ENCODE measurements at places on chromosomes 11 and 22. TPM values are rescaled to one million over a fixed set of nuclear protein-coding genes. Genes with fewer than 3 reads are reported as not detected.

DNA sequence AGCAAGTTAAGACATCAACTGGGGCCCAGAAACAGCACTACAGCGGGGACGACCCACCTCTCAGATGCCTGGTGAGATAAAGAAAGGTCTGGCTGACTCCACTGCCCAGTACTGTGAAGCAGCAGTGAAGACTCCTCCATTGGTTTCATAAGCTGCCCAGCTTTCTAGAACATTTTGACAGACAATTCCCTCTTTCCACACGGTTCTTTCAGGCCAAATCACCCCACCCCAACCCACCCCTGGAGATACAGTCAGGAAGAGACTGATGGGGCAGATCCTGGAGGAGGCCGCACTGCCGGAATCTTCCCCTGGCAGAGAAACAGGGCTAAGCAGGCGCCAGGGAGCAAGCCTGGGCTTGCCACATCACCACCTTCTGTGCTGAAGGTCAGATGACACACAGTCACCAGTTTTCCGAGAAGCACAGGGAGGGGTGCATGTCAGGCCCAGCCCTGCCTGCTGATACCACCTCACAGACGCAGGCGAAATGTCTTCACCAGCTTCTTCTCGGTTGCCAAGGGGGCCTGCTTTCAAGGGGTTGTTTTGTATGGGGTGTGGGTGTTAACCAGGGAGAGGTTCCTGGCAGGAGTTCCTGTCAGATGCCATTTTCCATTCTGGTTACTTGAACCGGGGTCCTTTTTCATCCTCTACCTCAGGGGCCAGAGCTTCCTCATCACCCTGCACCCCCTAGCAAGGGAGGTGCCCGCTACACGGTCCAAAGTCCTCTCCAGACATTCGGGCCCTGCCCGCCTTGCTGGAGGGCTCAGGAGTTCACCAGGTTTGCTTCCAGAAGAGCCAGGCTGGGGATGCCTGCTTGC is 1.4 kb upstream of the NEAT1 start:
- peak; percentile 97 for DNase-seq

- DNase-seq = no peak
These were observed 43.1 kb downstream of the SCGB1A1 start for GRCh38 chr11:62461740-62462507.

DNA sequence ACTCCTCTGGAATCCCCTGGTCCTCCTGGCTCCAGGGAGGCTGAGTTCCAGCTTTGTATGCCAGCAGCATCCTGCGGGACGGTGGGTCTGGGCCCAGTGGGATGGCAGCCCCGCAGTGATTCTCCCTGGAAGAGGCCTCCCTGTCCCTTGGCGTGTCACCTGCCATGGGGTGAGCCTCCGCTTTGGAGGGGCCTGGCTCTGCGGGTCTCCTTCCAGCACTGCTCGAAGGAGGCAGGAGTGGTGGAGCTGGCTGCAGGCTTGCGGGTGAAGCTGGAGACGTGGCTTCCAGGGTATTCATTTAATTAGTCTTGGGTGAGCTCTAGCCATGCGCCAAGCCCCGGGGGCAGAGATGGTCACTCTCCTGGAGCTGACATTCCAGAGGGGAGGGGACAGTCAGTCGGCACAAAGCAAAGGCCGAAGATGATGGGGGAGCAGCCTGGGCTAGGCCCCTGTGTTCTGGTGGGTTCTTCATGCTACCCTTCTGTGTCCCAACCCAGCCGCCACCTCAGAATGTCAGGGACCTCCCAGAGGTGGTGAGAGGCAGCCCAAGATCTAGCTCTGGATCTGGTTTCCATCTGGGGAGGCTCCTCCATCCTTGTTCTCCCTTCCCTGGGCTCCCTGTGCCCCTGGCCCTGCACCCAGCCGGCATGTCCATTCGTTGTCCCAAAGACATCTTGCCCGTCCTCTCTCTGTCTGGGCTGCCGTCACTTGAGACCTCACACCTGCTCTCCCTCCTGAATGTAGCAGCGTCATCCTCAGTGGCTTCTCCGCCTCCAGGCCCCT is 1332.5 kb downstream of the BRD1 start:
- DNase-seq = no peak

- DNase-seq = no peak
These were observed 18.7 kb upstream of the BMAL1 start for GRCh38 chr11:13258855-13259254.

- DNase-seq = no peak
These were observed 21.2 kb downstream of the A4GALT start for GRCh38 chr22:42699281-42699975.

DNA sequence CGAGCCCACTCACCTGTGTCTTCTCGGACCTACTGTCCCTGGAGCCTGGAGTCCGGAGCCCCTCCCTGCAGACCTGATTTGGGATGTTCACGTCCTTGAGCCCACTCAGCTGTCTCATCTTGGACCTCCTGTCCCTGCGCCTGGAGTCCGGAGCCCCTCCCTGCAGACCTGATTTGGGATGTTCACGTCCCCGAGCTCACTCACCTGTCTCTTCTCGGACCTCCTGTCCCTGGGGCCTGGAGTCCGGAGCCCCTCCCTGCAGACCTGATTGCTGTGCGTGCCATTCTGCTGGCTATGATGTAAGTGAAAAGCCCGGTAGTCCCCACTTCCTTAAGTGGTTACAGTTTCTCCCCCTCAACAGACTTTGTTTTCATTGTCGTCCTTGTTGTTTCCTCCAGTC is 867.1 kb downstream of the BRD1 start:
- DNase-seq = no peak

- no peak for DNase-seq
These were observed 88.5 kb upstream of the SYT13 start for GRCh38 chr11:45374653-45375059.

- no peak for DNase-seq
These were observed 18.0 kb upstream of the VPREB1 start for GRCh38 chr22:22226448-22227187.

GRCh38 chr22:40922484-40923303 is 28.5 kb upstream of the RBX1 start:
- DNase-seq = no peak

GRCh38 chr11:27040302-27041115 is at the start of gene BBOX1:
Gene BBOX1, plus strand, starts transcription at chr11:27040815. Its CDS starts 14,616 bp downstream, at chr11:27055431.
- DNase-seq = peak; percentile 35

- no peak for DNase-seq
These were observed 688 bp upstream of the LRRC74B start for GRCh38 chr22:21044931-21045584.

DNA sequence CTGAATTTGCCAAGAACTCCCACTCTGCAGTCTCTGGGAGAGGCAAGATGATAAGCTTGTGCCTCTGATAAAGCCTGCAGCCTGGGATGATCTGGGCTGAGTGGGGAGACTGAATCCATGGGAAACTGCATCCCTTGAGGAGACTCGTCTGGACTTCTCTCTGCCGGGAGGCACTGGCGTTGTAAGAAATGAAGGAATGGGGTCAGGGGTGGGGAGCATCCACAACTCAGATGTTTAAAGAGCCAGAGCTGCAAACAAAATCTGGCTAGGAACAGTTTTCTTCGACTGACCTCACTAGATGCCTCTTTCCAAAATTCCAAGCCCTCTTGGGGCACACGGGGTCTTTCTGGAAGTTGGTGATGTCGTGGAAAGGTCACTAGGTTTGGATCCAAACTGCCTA is 64.4 kb downstream of the SPON1 start:
- no peak for DNase-seq

DNA sequence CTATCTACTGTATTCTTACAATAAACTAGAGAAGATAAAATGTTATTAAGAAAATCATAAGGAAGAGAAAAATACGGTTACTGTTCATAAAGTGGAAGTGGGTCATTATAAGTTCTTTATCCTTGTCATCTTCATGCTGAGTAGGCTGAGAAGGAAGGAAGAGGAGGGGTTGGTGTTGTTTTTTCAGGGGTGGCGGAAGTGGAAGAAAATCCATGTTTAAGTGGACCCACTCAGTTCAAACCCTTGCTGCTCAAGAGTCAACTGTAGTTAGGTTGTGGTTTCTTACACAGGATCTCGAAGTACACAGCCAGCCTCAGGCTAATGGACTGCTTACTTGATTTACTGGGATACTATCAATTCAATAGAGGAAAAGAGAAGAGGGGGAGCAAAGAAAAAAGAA is 63.1 kb downstream of the PIWIL4 start:
- no peak for DNase-seq

DNA sequence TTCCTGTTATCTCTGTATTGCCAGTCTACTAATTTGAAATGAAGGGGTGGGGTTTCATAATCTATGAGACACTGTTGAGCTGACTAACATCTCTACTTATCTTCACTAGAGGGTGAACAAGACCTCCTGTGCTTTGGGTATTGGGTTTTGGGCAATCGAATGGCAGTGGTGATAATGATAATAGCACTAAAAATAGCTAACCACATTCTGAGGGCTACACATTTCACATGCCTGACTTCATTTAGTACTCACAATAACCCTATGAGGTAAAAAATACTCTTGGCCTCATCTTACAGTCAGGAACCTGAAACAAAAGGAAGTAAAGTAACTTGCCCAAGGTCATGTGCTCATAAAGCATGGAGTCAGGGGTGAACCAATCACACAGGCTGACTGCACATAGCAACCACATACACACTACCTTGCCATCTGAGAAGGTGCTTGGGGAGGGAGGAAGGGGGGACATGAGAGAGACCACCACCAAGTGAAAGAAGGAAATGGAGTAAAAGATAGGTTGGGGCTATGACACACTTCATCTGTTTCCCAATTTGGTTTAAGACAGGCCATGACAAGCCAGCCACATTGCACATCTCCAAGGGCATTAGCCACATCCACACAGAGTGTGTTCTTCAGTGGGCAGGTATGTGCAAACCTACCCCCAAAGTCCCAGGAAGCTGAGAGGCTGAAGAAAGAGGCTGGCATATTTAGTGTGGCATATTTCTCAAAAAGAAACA is 387.6 kb upstream of the DDI1 start:
- DNase-seq = no peak

GRCh38 chr11:74493791-74494630 is 487 bp upstream of the LIPT2 start:
- DNase-seq = no peak

DNA sequence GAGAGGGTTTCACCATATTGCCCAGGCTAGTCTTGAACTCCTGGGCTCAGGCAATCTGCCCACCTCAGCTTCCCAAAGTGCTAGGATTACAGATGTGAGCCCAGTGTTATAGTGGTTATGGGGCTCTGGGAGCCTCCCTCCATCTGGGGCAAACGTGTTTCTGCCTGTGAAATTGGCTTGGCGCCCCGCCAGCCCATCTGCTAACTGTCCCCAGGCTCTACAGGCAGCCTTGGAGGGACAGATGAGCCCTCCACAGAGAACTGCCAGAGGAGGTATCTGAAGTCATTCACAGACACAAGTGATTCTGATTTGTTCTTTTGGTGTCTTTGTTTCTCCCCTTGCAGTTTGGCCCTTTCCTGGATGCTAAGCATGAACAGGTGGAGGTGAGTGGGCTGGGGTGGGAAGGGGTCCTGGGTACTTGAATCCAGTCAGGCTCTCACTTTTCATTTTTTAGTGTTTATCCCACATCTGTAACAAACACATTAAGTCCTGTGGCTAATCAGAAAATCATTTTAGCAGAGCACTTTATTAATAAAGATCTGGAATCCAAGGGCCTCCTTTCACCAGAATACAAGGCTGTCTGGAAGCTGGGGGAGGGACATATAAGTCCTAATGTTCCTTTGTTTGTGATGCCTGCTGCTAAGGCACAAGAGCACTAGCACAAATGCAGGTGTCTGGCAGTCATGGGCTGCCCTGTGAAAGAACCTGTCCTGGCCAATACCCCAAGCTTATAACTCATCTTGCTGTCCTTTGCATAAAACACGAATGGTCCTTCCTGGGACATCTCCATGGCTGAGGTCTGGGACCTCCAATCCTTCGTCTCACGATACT is 25.7 kb upstream of the CDC42EP2 start:
- no peak for DNase-seq

DNA sequence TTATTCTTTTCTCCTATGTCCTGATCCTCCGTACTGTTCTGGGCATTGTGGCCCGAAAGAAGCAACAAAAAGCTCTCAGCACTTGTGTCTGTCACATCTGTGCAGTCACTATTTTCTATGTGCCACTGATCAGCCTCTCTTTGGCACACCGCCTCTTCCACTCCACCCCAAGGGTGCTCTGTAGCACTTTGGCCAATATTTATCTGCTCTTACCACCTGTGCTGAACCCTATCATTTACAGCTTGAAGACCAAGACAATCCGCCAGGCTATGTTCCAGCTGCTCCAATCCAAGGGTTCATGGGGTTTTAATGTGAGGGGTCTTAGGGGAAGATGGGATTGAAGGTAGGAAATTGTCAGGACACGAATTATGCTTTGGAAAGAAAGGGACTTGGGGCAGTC is 843 bp downstream of the OR51T1 start:
- DNase-seq = no peak

DNA sequence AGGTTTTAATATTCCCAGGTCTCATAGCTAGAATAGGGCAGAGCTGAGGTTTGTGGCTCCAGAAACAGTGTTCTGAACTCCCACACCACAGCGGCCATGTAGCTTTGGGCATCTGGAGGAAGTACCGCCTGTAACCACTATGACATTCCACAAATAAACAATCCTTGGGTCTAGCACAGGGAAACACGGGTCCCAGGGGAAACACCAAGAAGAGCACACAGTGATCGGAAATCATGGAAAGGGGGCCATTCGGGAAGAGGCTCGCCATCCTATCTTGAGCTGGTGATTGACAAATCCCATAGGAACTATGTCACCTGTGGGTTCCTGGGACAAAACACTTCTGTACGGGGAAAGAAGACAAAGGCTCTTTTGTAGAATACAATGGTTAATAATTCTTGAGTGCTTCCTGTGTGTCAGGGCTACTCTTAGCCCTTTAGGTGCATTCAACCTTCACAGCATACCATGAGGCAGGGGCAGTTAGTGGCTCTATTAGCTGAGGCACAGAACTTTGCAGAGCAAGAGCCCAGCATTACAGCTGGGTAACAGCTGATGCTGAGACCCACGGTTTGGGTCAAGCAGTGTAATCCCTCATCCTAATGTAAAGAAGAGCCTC is 514.2 kb downstream of the NTM start:
- no peak for DNase-seq

- no peak for DNase-seq
These were observed 58.6 kb downstream of the OTOG start for GRCh38 chr11:17605651-17606122.

DNA sequence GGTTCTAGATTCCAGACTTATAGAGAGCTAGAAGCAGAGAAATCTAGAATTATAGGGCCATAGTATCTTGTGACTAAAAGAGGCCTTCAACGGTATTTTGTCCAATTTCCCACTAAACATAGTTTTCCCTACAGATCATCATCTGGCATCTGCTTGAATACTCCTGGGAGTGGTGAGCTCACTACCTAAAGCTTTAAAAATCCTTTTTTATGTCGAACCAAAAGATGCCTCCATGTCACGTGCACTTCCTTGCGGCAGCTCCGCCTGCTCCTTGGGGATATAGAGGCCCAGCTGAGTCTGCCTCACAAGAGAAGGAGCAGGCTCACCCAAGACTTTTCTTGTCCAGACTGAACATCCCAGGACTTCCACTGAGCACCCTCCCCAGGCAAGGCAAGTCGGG is 4.3 kb upstream of the MB start:
- no peak for DNase-seq

MAPK8IP2 gene
- total RNA-seq = not detected

NXPE1 gene
- total RNA-seq = not detected

GSTT2 gene
- total RNA-seq = not detected

DSCAML1 gene
- 29.1 TPM for total RNA-seq

KCNQ1OT1 gene
- 17.4 TPM for total RNA-seq

AIFM3 gene
- total RNA-seq = not detected

PAMR1 gene
- 26.8 TPM for total RNA-seq

PTPN5 gene
- 0.55 TPM for total RNA-seq

FXYD6 gene
- total RNA-seq = 307 TPM

TTC28 gene
- total RNA-seq = 62.8 TPM
